ENCODE measurements at places on chromosomes 2 and 18.
A peak's percentile ranks its signal among the peaks of the same experiment; 100 is the strongest.

- no peak for DNase-seq
Measured at GRCh38 chr2:218516614-218517013, 51.5 kb downstream of the USP37 start.

DNA sequence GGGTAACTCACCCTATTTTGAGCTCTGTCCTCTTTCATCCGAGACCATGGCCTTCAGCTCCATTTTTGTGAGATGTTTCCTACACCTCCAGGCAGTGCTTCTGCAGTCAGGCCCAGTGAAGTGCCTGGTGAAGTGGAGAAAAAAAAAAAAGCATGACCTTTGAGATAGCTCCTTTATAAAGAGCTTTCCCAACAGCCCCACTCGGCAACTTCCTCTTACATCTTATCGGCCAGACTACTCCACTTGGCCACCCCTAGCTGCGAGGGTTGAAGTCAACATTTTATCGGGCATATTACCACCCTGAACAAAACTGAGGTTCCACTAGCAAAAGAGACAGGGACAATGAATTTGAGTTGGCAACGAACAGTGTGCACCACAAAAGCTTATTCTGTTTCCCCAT is 124.8 kb upstream of the RNF152 start:
- no peak for DNase-seq

GRCh38 chr2:172972005-172972619 is 103.5 kb upstream of the MAP3K20 start:
- peak; percentile 32 for DNase-seq

DNA sequence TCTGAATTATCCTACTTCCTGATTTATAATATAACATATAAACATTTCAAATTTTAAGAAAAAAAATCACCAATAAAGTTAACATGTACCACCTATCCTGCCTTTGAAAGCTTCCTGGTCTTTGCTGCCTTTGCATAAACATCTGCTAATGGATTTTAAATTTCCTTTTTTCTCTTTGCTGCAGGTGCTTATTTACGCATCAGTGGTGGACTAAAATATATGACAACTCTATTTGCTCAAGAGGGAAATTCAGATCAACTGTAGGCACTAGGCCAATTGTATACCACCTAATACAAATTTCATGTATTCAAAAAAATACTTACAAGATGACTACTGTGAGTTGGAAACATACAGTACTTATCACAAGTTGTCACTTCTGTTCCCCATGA is 57.2 kb downstream of the RAD51AP2 start:
- DNase-seq: no peak

DNA sequence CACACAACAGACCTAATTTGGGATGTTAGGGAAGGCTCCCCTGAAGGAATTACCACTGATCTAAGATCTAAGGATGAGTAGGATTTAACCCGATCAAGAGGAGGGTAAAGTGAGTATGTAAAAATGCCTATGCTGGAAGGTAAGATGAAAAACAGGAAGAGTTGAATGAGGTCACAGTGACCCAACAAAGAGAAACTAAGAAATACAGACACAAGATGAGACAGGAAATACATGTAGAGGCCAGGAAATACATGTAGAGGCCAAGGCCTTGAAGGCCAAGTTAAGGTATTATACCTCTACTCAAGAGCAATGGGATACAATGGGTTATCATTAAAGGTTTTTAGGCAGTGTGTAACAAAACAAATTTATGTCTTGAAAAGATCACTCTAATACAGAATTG is 131.6 kb upstream of the TANK start:
- DNase-seq: no peak

- no peak for DNase-seq
Measured at GRCh38 chr18:32974421-32975162, 201.8 kb upstream of the KLHL14 start.

GRCh38 chr2:30201990-30202389 is 29.3 kb upstream of the LBH start:
- DNase-seq: no peak

GRCh38 chr2:211085056-211085680 is 528.8 kb downstream of the CPS1 start:
- DNase-seq: peak; percentile 48

DNA sequence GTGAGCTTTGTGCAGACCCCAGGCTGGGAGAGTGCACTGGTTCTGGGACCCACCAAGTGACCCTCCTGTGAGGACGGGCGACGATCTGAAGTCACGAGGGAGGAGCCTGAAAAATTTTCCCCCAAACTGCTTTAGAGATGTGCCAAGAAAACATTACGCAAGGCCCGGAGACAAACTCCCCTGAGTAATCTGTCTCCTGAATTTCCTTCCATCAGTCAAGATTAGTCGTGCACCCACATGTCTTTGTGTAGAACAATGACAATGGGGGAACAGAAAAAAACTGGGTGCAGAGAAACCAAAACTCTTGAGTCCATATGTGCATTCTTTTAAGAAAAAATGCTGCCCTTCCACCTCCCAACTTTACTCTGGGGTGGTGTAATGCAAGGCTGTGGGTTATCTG is 12.6 kb upstream of the NCK2 start:
- no peak for DNase-seq

- no peak for DNase-seq
Measured at GRCh38 chr2:105646774-105647076, 98.0 kb upstream of the NCK2 start.

DNA sequence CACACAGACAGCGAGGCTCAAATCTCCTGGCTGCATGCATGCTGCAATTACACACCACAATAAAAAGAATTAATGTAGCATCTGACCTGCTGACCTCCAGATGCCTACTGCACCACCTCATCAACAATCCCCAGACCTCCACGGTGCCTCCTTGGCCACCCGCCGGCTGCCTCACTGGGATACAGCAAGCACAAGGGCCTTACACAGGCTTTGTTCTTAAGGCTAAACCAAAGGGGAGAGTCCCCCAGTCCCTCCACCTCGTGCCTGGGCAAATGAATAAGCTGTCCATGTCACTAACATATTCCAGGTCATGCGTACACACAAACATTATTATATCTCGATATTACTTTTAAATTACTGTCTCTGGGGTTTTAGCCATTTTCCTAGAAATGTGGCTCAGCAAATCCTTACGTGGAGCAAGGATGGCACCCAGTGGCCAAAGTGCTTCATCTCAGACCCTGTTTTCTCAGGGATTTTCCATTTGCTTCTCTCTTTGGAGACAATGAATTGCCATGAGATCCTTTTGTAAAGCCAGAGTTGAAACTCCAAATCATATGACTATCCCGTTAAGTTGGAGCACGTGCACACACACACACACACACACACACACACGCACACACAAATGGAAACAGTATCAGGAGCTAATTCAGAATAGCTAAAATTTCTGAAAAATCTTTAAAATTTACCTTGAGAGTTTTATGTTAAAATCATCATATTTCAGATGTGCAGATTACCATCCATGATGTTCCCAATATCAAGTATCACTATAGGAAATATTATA is 313.8 kb downstream of the PDE11A start:
- peak; percentile 59 for DNase-seq

GRCh38 chr2:23285091-23285800 is 99.7 kb upstream of the KLHL29 start:
- DNase-seq: no peak

- DNase-seq: no peak
Measured at GRCh38 chr2:189347540-189347939, 93.7 kb upstream of the WDR75 start.

- no peak for DNase-seq
Measured at GRCh38 chr2:66478731-66479316, 43.9 kb downstream of the MEIS1 start.

DNA sequence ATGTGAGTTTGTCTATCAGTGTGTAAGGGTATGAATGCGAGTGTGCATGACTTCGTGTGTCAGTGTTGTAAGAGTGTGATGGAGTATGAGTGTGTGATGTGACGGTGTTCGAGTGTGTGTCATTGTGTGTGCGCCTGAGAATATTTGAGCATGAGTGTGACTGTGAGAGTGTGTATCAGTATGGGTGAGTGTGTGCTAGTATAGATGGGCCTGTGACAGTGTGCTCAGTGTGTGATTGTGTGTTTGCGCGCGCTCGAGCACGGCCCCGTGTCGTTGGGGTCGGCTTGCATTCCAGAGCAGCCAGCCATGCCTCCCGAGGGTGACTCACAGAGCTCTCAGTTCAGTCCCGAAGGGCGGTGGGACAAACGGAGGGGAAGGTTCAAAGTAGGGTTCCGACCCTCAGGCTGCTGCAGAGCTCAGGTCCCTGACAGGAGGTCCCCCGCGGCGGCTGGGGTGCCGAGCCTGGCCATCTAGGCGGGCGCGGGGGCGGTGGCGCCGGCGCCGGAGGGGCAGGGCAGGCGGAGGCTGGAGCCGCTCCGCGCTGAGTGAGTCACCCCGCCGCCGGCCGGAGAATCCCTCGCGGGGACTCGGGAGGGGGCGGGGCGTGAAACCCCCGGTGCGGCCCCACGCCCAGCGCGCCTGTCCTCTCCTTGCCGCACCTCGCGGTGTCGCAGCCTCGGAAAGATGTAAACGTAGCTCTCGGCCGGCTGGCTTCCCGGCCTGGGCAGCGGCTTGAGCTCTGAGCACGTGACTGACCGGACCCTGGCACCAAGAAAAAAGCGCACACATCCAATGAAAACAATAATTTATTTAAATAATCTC is 3.8 kb downstream of the DLX2 start:
- DNase-seq: no peak

- DNase-seq: no peak
Measured at GRCh38 chr2:146438246-146438645, 1406.6 kb upstream of the ACVR2A start.

DNA sequence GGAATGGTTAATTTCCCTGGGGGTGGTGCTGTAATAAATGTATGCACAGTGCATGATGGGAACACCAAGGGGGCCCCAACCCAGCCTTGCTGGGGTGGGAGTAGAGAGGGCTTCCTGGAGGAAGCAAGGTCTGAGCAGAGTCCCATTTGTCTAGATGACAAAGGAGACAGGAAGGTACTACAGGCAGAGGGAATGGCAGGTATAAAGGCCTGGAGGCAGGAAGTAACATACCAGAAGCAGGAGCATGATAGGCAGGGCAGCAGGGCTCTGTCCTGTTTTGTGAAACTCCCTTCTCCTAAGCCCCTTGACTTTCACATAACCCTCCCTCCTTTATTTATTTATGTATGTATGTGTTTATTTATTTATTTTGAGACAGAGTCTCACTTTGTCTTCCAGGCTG is 3.9 kb downstream of the GMPPA start:
- no peak for DNase-seq

GRCh38 chr2:119772128-119772527 is 12.4 kb downstream of the PTPN4 start:
- DNase-seq: no peak

DNA sequence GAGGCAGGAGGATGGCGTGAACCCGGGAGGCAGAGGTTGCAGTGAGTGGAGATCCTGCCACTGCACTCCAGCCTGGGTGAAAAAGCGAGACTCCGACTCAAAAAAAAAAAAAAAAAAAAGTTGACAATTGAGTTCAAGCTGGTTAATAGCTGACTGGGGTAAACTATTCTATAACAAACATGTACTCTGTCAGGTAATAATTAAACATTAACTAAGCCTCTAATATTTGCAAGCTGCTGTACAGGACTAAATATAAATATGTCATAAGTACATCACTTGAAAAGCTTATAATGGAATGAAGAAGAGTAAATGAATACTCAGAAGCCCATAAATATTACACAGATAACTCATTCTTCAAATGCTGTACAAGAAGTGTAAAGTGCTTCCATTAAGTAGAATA is 190.4 kb upstream of the CRIM1 start:
- DNase-seq: no peak

- no peak for DNase-seq
Measured at GRCh38 chr2:100819370-100820272, at the start of gene NPAS2. NPAS2 (plus strand) TSS chr2:100820139; CDS start chr2:100904755, 84,616 bp downstream.
